ENCODE measurements at places on chromosomes 3 and 15.

GRCh38 chr3:53464424-53464823 is 30.0 kb upstream of the CACNA1D start:
- DNase-seq = no peak

DNA sequence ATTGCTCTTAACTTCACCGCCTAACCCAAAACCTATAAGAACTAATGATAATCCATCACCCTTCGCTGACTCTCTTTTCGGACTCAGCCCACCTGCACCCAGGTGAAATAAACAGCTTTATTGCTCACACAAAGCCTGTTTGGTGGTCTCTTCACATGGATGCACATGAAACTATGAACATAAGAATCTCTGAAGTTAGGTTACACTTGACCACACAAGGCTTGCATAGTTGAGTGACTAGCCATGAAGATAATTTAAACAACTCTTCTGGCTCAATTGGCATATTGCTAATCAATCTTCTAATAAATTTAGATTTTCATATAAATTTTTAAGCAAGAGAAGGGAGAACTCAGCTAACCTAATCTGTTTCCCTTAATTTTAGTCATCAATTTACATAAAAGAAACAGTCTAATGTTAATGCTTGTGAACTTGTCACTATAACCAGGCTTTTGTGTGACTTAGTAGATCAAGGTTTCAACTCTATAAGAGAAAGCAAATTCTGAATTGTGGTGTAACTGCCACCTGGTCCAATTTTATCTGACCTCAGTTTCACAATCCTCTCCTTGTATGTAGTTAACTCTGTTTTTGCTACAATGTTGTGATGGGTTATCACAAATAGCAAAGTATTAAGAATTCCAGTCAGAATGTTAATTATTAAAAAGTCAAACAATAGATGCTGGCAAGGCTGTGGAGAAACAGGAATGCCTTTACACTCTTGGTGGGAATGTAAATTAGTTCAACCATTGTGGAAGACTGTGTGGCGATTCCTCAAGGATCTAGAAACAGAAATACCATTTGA is 82.0 kb downstream of the HHLA2 start:
- DNase-seq = no peak

GRCh38 chr3:69353088-69353478 is 32.8 kb downstream of the FRMD4B start:
- no peak for DNase-seq

- no peak for DNase-seq
Observed at GRCh38 chr15:48336940-48337339, 5.7 kb downstream of the DUT start.

- DNase-seq = no peak
Observed at GRCh38 chr15:53457479-53457878, 302.0 kb downstream of the WDR72 start.

GRCh38 chr3:164791263-164791662 is 287.0 kb downstream of the SI start:
- DNase-seq = no peak

- peak; percentile 18 for DNase-seq
Observed at GRCh38 chr3:155007729-155008128, 72.4 kb upstream of the MME start.

DNA sequence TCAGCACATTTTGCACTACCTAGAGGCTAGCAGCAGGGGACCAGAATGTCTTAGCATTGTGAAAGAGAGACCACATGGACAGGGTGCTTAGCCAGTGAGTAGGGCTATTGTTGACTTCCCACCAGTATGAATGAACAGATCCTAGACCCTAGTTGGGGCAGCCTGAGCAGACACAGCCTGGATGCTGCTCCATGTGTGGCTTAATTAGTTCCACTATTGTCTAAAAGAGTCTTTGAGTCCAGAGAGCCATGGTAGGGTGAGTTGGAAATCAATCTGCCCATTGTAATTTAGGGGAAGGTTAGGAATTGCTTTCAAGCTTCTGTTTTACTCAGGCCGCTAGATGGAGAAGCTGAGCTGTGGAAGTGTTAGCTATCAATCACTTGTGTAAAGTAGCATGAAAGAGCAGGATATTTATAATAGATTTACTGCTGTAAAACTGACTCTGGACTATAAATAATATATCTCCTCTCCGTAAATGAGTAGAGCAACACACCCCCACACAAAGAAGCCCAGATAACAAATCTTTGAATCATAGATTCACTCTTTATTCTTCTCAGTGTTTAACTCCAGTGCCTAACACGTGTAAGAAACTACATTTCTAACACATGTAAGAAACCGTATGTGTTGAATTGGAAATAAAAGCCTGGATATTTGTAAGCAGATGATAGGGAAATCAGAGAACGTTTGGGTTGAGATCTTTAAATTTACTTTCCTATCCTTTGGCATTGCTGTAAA is 4.1 kb upstream of the GCSAM start:
- DNase-seq = no peak

DNA sequence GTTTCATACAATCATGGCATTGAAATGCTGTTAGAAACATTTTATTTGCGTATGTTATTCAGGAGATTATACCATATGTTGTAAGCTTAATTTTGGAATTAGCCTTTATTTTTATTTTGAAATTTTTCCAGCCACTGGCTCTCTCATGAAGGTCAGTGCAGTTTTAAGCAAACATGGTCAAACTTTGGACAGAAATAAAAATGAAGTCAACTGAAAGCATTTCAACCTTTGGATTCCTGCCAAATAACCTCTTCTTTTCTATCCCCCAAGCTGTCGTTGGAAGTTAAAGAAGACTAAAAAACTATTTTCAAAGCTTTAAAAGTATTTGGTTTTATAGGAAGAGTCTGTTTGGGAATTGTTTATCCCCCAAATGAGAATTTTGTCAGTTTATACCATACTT is 846.6 kb downstream of the MCTP2 start:
- DNase-seq = no peak

DNA sequence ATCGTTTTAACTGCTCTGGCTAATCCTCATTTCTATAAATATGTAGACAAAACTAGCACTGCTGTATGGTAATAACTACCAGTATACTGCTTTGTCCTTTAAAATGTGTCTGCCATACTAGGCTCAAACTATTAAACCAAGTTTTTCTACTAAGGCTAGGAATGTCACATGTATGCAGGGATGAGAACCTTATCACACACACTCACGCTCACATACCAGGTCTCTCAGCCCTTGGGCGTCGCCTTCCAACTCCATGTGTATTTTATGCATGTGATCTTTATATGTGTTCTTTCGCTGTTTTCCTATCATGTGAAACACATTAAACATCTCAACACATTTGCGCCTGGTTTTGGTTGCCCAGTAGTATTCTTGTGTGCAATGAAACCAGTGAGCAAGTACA is 32.6 kb downstream of the ATP2C1 start:
- no peak for DNase-seq

- DNase-seq = no peak
Observed at GRCh38 chr3:108219336-108219735, 2.9 kb downstream of the IFT57 start.

- DNase-seq = no peak
Observed at GRCh38 chr15:56053046-56053400, 59.6 kb upstream of the NEDD4 start.

- DNase-seq = no peak
Observed at GRCh38 chr3:125140818-125141595, 71.5 kb downstream of the SLC12A8 start.

GRCh38 chr15:44713006-44713966 is 2.0 kb downstream of the B2M start:
- DNase-seq = no peak

GRCh38 chr3:20099060-20099459 is 58.8 kb downstream of the KAT2B start:
- DNase-seq = no peak

- no peak for DNase-seq
Observed at GRCh38 chr3:71416876-71417275, 166.7 kb downstream of the FOXP1 start.

DNA sequence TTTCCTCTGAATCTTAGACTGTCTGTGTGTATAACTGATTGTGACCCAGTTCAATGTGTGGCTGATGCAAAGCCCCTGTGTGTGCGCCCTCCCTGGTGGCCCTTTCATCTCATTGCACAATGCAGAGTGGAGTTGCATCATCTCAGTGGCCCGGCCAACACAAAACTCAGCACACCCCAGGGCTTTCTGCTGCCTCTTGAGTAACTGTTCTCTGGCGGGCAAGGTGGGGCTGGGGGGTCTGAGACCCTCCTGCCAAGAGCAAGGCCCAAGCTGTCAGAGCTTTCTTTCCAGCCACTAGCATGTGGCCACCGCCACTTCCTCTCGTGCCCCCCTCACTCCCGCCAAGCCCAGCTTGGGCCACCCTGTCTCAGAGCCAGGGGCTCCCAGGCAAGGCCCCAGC is 80.7 kb upstream of the ALDH1L1 start:
- no peak for DNase-seq

- no peak for DNase-seq
Observed at GRCh38 chr3:37763309-37763708, 98.4 kb upstream of the CTDSPL start.

GRCh38 chr3:6249679-6250078 is 611.2 kb upstream of the GRM7 start:
- no peak for DNase-seq
